ENCODE measurements at places on chromosomes 12 and 14. TPM values are rescaled to one million over a fixed set of nuclear protein-coding genes. Genes with fewer than 3 reads are reported as not detected.
A peak's percentile ranks its signal among the peaks of the same experiment; 100 is the strongest.

PCED1B gene
- 1.1 TPM for total RNA-seq

DNA sequence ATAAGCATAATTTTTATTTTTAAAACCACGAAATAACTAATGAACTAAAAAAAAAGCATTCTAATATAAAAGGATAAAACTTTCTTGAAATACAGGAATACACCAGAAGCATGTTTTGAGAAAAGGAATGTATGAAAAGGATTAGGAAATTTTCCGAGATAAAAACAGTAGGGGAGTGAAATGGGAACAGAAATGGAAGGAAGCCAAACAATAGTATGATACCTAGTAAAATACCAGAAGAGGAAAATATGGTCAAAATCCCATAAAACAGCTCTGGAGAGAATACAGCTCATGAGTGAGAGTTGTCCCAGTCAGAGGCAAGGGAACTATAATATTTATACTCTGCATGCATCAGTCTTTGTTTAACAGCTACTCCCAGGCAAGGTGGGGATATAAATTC, 1016.2 kb downstream of the SLC6A15 start:
- DNase-seq = no peak

- DNase-seq = no peak
These were observed 28.5 kb downstream of the CD9 start for GRCh38 chr12:6228535-6229223.

IFI27 gene
- total RNA-seq = 19.9 TPM

DNA sequence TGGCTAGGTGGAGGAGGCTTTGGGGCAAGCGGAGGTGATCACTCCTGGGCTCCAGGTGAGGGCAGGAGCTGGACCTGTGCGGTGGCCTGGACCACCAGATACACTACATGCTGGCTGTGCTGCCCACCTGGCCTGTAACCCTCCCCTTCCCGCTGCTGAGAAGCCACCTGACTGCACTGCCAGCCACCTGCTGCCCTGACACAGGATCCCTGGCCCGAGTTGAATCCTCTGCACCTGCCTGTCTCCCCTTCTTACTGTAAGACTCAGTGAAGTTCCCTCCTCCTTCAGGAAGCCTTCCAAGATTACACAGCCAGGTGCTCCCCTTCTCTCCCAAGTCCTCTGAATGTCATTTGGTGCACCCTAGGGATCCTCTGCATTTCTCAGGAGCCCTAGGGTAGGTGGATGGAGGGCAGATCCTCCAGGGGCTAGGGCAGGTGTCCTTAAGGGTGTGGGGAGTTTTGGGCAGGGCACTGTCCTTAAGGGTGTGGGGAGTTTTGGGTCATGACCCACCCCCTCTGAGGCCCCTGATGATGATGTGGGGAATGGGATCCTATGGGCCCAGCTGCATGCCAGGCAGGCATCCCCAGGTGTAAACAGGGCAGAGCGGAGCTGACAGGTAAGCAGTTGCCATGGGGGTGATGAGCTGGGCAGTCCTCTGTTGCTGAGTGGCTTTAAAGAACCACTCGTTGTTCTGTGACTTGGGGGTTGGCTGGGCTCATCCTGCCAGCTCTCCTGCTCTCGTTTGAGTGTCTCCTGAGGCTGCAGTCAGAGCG, 6.7 kb upstream of the MTA1 start:
- DNase-seq = no peak

DNA sequence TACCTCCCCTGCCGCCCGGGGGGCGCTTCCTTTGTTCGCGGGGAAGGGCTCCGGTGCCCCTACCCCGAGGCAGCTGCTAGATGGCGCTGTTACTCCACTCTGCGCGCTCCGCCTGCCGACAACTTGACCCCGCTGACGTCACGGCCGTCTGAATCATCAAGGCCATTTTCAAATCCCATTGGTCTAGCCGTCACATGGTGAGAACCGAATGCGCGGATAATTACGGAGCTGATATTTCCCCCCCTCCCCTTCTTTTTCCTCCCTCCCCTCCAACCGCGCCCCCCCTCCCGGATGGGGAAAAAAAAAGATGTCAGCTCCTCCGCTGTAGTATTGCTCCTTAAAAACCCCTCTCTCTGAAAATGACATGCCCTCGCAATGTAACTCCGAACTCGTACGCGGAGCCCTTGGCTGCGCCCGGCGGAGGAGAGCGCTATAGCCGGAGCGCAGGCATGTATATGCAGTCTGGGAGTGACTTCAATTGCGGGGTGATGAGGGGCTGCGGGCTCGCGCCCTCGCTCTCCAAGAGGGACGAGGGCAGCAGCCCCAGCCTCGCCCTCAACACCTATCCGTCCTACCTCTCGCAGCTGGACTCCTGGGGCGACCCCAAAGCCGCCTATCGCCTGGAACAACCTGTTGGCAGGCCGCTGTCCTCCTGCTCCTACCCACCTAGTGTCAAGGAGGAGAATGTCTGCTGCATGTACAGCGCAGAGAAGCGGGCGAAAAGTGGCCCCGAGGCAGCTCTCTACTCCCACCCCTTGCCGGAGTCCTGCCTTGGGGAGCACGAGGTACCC, at the start of gene HOXC10:
TSS of gene HOXC10 (plus strand) at position 246 of the 791 bp plus-strand sequence. CDS start at position 360, 114 bp downstream.
- DNase-seq = peak; percentile 87

- peak; percentile 72 for DNase-seq
These were observed 12.9 kb upstream of the TUBA1A start for GRCh38 chr12:49201595-49202295.

Data from urinary bladder (tissue), 4 donors.